ENCODE measurements at places on chromosomes 1 and 21.
A peak's percentile ranks its signal among the peaks of the same experiment; 100 is the strongest.

GRCh38 chr1:166999075-166999474 is 10.0 kb downstream of the MAEL start:
- DNase-seq: no peak

- DNase-seq: no peak
Measured at GRCh38 chr21:35120631-35121180, 71.6 kb upstream of the RUNX1 start.

DNA sequence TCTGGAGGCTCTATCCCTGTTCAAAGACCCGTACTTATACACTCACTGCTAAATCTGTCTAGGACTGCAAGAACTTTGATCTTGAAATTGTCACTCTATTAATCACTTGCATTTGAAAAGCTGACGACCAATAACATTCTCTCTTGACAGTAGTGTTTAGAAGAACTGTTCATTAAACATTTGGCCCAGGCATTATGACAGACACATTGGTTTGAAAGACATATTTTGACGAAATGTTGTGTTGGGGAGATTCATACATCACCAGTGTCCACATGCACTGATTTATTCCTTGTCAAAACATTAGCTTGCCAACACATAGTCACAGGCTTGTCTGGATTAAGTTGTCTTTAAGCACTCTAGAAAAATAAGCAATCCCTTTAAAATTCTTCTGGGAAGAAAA is 951.3 kb downstream of the ADGRL2 start:
- DNase-seq: no peak

- peak; percentile 19 for DNase-seq
Measured at GRCh38 chr1:223844787-223845036, 1.0 kb downstream of the TP53BP2 start.

- DNase-seq: no peak
Measured at GRCh38 chr1:183609313-183609712, 19.1 kb upstream of the NCF2 start.

DNA sequence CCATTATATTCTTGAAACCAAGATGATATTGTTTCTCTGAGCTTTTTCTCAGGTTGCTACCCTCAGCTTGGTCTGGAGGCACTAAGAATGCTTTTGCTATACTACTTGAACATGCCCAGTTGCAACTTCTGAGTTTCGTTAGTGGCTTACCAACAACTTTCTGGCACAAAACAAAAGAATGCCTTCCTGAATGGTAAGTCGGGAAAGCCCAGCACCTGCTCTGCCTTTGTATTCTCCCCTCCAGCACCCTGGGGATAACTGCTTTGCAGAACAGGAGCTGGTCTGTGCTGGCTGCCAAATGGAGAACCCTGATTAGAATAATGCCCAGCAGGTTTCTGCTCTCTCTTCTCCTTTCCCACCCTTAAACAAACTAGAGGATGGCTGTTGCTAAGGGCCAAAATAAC is 149.3 kb downstream of the TGFB2 start:
- DNase-seq: no peak

- DNase-seq: no peak
Measured at GRCh38 chr1:30857062-30857461, 51.5 kb downstream of the SDC3 start.

DNA sequence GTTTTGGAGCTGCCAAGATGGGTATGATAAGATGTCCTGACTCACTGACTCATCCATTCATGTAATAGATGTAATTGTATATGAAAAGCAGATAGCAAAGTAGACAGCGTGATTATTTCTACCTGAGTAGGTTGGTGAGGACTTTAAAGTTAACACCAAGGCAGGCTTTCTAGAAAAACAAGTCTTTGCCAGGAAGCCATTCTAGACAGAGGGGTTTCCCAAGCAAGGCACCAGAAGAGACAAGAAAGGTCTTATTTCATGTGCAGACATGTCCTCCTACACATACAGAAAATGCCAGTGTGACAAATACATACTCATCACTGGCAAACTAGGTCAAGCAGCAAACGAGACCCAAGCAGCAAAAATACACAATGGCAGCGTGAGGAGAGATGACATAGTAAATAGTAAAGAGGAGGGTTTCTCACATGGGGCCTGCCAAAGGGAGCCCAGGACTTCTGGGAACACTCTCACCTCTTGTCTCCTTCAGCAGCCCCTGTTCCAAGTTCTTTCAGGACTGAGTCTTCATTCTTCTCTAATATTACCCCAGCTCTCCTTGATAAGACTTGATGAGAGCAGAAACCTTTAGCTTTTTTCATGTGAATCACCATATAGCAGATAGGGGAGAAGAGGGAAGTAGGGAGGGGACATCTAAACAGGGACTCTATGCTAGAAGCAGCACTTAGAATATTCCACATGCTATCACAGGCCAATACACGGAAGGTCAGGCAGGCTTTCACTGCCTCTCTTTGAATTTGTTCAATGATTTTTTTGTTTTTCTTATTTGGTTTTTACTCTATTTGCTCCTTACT is 114.6 kb upstream of the ATP1B1 start:
- no peak for DNase-seq

- DNase-seq: peak; percentile 18
Measured at GRCh38 chr1:23343221-23344110, 618 bp downstream of the HNRNPR start.

DNA sequence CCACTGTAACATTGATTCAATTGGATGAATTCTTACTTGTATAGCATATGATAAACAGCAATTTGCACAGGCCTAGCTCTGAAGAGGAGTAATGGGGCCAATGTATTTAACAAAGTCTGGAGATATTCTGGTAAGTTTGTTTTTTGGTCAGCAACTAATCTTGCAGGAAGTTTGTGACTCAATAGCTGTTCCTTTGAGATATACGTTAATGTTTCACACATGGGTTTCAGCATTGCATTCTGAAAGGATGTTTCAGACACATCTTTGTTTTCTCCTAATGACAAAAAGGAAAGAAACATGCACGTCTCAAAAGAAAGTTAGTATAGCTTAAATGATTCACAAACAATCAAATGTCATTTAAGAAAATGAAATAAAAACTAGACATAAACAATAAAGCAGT is 49.0 kb downstream of the LTN1 start:
- DNase-seq: no peak

GRCh38 chr1:161357073-161357472 is 10.6 kb downstream of the CFAP126 start:
- no peak for DNase-seq

DNA sequence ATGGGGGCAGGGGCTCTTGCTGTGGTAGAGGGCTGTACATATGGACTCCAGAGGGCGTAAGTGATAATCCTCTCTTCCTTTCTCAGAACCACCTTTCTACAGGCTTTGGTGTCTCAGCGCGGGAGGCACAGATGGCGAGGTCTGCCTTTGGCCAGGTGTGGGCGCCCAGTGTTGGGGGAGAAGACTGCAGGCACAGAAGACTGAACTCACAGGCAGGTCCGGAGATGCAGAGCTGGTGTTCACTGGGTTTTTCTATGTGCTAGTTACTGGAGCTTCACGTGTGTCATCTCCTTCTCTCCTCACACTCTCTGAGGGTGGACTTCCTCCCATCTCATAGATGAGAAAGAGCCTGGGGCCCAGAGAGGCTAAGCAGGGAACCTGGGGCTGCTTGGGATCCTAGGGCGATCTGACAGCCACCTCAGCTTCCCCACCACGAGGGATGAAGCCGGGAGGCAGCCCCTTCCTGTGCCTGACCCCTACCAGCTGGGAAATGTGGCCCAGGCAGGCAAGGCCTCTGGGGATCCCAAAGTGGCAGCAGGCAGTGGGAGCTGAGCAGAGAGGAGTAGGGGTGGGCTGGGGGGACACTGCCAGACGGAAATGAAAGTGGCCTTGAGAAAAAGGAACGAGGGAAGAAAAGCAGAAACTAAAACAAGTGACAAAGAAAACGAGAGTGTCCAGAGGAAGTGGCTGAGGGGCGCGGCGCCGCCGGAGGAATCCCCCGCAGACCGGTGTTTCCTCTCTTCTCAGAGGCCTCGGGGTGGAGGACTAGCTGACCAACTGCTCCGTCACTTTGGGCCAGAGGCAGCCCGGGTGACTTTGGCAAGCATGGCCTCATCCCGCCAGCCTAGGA is 191.6 kb downstream of the HIVEP3 start:
- DNase-seq: no peak

- DNase-seq: no peak
Measured at GRCh38 chr1:205770618-205771017, 4.7 kb downstream of the RAB29 start.

DNA sequence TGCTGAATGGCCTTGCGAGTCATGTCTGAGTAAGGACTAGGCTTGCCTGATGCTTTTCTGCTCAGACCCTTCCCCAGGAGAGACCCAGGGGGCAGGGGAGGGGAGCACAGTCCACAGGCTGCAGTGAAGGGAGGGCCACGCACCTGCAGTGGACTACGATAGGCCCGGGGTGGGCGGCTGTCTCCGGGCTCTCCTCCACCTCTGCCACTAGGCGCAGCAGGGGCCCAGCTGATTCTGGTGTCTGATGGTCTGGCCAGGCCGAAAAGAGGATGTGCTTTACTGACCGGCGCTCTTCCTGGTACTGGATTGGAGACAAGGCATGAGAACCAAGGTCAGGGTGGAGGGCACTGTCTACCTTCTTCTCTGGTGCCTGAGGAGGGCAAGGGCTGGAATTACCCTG is 7.9 kb upstream of the ARL8A start:
- no peak for DNase-seq

- DNase-seq: no peak
Measured at GRCh38 chr1:59194621-59195020, 102.3 kb upstream of the FGGY start.

- no peak for DNase-seq
Measured at GRCh38 chr1:230267338-230268065, 158.6 kb downstream of the PGBD5 start.

DNA sequence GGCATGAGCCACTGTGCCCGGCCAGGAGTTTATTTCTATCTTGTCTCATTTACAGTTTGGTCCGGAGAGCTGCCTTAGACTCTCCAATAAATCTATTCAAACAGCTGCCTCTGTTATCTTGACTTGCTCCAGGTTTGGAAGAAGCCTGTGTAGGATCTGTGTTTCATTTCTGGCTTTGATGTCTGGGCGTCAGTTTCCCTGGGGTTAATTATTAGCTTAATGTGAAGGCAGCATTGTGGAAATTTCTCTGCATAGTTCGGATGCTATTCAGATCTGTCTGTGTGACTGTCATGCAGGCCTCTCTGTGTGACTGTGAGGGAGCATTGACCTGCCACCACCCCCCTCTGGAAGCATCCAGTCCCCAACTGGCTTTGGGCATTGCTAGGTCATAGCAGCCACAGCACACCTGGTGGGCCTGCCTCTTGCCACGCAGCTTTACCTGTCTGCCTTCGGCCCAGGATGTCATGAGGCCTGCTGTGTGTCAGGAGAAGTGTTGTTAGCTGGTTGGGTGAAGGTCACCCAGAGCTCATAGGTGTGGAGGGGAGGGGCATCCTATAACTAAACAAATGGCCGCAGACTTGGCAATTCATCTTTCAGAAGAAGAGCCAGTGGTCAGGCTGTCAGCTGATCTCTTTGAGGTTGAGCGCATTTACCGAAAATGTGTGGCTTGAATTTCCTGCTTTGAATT is 9.8 kb downstream of the IFNGR2 start:
- no peak for DNase-seq

DNA sequence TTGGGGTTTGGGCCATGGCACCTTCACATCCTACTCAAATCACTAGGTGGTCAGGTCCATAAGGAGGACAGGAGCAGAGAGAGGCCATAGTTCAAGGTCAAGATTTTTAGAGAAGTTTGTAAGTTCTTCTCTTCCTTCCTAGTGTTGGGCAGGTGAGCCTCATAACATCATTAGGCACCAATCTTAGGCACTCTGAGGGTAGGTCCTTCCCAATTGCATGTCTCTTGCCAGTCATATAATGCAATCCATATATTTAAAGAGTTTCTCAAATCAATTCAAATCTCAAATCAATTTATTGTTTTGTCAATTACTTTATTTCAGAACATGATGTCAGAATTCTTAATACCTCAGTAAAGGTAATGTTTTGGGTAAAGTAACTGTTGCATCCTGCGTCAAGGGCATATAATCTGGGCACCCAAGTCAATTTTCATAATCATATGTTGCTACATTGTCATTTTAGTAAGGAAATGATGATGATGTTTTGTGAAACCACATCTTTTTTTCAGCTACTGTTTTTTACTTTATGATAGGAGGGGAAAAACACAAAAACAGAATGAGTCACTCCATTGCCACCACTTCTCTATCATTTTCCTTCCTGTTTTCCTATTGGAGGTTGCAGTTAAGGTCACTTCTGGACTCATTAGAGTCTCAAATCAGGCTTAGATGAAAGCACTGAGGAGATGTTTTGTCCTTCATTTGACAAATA is 122.7 kb downstream of the UCHL5 start:
- no peak for DNase-seq

DNA sequence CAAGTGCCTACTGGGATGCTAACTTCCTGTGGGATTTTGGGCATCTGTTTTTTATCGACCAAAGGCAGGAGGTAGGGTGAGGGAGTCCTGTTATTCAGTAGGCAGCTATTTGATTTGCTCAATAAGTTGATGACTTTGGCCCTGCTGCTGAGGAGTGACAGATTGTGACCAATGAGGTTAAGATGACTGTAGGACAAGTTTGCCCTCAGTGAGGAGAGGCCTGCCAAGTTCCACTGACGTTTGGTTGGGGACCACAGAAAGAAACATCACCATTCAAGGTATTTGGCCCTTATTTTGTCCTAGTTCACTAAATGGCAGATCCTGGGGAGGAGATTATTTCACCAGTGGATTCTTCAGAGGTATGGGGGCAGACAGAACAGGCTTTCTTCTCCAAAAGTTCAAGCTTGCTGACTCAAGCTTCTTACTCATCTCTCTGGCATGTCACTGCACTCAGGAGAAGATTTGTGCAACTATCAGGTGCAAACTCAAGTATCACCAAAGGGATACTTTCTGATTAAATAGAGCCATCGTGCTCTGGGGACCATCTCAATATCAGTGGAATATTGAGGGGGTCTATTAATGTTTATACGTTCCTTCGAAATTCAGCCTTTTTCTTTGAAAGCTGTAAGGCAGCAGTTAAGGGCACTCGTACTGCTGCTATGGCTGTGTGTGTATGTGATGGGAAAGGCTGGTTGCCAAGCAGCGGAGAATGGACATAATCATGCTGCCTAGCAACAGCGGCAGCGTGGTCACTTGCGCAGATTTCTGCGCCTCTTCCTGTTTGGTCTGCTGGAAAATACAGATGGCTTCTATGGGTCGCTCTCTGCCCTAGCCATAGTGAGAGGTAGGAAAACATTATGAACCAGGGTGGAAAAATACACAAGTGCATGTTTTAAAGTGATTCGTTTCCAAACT is 78.7 kb downstream of the PBX1 start:
- DNase-seq: no peak

- no peak for DNase-seq
Measured at GRCh38 chr21:39947031-39947430, 79.8 kb downstream of the PCP4 start.

DNA sequence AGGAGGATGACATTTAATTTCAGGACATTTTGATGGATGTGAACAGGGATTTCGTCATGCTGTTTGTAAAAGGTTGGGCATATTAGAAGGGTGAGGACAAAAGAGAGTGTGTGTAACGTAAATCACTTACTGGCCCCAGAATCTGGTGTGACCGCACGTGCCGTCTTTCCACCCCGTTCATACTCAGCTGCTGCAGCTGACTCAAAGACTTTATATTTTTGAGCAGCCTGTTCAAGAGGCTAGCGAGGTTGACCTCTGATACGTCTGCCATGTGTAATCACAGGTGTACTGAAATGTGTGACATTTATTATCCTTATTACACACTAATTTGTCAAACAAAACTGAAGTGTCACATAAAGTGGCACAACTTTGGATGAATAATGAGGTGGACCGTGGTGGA is 66.5 kb upstream of the ERRFI1 start:
- no peak for DNase-seq

- no peak for DNase-seq
Measured at GRCh38 chr21:18620436-18620835, 216.9 kb upstream of the TMPRSS15 start.

Measured in activated naive CD4-positive, alpha-beta T cell (primary cell).